ENCODE measurements at places on chromosomes 2 and 18.

GRCh38 chr2:208266936-208267335 is 881 bp downstream of the PIKFYVE start:
- DNase-seq: no peak

DNA sequence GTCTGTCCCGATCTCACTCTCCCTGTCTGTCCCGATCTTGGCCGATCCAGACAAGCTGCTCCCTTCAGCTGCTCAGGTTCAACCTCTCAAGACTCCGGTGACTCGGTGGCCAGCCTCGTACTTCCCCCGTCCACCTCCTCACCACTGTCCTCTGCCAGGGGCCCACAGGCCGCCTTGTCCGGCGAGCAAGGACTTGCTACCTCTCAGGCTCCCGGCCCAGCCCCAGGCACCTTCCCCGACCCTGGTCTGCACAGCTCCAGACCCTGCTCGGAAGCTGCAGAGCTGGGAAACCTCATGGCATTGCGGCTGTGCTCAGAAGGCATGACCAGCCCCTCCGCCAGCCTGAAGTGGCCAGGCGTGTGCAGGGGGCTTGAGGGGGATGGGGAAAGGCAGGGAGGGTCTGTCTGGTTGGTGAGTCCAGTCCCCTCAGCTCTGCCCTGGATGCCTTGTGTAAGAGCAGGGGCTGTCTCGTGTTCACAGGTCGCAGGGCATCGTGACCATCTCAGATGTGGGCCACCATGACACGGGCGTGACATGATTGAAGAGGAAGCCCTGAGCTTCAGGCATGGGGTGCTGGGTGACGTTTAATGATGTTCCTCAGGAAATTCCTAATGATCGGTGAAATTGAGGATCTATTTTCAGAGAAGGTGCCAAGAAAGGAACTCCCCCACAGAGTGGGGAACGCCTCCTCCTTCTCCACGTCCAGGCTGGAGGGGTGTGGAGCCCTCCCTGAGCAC is 121.2 kb upstream of the CTDP1 start:
- DNase-seq: no peak

- DNase-seq: no peak
These were observed 105.6 kb upstream of the CTDP1 start for GRCh38 chr18:79573921-79574491.

DNA sequence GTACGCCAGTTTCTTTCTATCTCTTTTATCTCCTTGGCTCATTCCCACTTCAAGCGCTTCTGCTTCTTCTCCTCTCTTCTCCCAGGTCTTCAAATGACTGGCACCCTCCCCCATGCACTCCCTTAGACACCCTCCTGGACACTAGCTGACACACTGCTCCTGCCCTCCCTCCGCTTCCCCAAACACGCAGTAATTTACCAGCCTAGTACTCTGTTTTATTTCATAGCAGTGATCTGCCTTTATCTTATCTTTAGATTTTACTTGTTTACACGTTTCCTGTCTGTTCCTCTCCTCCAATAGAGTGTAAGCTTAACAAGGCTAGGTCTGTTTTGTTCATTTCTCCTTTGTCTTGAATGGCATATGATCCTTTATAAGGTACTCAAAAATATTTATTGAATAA is 93.9 kb downstream of the SCN3A start:
- DNase-seq: no peak

DNA sequence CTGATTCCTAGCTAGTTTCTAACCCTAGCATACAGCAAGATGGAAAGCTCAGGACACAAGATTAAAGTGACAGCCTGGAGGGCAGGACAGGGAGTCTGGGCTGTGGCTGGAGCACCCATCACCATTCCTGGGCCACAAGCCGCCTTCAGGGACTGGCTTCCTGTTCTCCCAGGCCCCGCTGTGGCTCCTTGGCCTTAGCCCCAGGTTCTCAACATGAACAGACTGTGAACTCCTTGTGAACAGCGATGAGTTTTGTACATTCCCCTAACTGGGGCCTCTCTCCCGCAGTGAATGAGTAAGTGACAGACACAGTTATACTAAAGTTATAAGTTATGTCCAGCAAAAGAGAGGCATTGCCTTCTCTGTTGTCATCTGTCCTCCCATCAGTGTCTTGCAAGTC is 35.9 kb upstream of the SLC14A1 start:
- no peak for DNase-seq

Data from amniotic stem cell (primary cell).